SJSA1 (cell line): ENCODE measurements at places on chromosomes 4 and X. TPM values are rescaled to one million over a fixed set of nuclear protein-coding genes. Genes with fewer than 3 reads are reported as not detected.

ARMCX1 gene
- total RNA-seq, result 15.5 and 19.6 TPM in 2 replicates

GRCh38 chr4:65195666-65196065 is 474.6 kb downstream of the EPHA5 start:
- DNase-seq, result no peak

SSX2B gene
- total RNA-seq, result not detected in 2 replicates

ACOX3 gene
- total RNA-seq, result 18.9 and 21.2 TPM in 2 replicates

- DNase-seq, result no peak
Measured at GRCh38 chrX:136029766-136030165, 44.5 kb downstream of the SLC9A6 start.

DNA sequence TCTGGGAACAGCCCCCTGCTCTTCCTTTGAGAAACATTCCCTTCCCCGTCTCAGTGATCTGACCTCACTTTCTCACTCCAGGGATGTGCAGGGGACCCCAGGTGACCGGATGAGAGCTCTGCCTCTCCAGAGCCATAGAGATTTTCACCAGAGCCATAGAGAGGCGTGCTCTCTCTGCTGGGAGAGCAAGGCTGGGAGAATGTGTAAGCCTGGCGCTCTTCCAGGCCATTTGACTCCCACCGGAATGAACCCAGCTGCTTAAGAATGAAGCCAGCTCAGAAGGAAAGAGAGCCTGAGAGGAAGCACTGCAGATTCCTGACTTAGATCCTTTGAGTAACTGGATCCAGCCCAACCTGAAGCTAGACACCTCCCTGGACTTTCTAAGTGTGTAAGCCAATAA is 106.4 kb downstream of the DHX15 start:
- DNase-seq, result no peak

HERC5 gene
- 4.9 and 6.6 TPM in 2 replicates for total RNA-seq

GRCh38 chr4:185479507-185479971 is 8.0 kb upstream of the CCDC110 start:
- no peak for DNase-seq

- DNase-seq, result no peak
Measured at GRCh38 chr4:182944484-182945213, 27.5 kb upstream of the DCTD start.

DNA sequence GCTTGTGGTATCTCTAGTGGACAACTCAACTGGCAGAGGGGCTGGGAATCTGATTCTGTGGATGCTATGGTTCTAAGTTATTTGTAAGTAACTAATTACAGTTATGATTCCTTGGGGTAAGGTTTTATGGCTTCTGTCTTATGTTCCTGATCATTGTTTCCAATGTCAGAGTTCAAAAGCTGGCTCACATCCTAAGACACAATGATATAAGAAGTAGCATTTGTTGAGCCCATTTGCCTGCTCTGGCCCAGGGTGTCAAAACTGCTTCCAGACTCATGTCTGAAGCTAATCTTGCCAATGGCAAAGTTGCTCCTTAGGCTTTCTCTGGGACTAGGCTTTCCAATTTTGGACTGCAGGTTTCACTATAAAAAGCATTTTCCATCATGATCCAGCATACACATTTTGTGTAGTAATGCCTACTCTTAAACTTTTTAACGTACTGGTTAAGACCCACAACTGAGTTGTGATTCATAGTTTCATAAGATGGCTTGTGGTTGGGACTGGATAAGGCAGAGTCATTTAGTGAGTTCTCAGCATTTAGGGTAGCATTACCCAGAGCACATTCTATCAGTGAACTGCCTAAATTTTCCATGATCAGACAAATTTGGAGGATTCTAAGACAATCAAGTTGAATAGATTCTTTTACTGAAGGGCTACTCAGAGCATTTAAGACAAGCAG is 50.0 kb downstream of the CCNI start:
- DNase-seq, result no peak

DNA sequence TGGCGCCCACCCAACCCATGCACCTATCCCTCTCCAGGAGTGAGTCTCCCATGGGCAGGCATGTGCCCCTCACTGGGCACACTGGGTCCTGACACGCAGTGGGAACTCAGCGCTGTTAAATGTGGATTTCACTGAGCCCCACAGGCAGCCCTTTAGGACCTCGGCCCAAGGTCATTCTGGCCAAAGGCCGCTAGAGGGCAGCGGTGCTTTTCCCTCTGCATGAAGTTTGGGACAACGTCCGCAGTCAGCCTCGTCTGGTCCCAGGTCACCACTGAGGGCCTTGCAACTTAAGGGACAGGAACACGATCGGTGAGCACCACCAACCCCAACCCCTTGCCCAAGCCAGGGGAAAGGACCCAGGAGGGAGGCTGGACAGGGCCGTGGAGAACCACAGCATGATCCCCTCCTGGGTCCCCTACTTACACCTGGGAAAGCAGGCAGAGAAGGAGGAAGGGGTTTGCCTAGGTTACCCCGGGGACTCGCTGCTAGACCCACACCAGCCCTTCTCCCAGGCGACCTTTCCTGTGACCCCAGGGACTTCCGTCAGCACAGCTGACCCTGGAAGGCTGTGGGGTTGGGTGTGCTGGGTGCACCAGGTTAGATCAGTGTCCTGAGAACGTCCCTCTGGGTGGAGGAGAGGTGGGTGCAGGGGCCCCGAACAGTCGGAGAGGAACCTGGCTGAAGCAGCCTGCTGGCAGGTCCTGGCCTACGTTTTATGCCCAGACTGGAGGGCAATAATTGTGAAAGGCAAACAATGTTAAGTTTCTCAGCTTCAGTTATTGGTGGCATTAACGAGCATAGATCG is 24.0 kb downstream of the CYTL1 start:
- DNase-seq, result peak; percentile 25
